Activated CD8-positive, alpha-beta memory T cell treated with anti-CD3 and anti-CD28 coated beads for 4 hours (primary cell): ENCODE measurements at places on chromosomes 1 and 21.

- no peak for DNase-seq
These were observed 174.7 kb upstream of the C1orf105 start for GRCh38 chr1:172245788-172246187.

DNA sequence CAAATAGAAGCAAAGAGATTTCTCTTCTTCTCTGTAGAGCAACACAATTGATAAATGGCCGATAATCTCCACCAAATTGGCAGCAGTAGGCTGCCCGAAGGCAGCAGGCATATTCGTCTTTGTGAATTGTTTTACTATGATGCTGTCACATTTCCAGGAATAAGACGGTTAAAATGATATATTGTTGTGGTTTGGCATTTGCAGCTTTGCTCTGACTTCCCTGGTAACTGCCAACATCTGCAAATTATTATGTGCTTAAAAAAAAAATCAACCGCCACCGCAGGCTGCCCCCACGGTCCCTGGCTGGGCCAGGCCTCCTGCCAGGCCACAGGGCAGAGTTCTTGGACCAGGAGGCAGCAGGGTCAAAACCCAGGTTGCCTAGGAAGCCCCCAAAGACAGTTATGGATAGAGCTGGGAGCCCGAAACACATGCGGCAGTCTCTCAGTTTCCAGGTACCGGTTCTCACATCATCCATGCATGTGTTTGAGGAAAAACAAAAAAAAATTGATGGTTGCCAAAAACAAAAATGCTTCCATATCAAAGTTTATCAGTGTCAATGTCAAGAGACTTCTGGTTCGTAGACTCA is 179.3 kb downstream of the ETS2 start:
- no peak for DNase-seq

- no peak for DNase-seq
These were observed 133.8 kb upstream of the EDN2 start for GRCh38 chr1:41618066-41618825.

DNA sequence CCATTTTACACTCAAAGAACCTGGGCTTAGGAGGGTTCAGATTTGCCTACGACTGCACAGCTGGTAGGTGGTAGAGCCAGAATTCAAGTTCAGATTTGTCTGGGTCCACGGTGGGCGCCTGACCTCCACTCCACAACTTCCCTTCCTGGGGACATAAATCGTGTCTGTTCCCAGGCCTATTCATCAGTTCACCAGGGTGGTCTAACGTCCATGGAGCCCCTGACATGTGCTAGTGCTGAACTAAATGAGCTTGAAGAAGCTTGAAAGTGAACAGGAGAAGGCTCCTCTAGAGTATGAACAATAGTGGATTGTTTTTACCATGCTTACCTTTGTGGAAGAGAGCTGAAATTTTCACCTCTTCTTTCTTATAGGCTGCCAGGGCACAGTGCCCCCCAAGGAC is 32.5 kb upstream of the KIF1B start:
- no peak for DNase-seq

GRCh38 chr1:96465441-96465840 is 256.1 kb upstream of the PTBP2 start:
- DNase-seq, result no peak

GRCh38 chr1:113946678-113947387 is 17.7 kb downstream of the HIPK1 start:
- DNase-seq, result no peak

- no peak for DNase-seq
These were observed 613.3 kb downstream of the PLPP3 start for GRCh38 chr1:55965981-55966461.

- no peak for DNase-seq
These were observed 199.9 kb downstream of the TNR start for GRCh38 chr1:175543447-175543846.

- DNase-seq, result no peak
These were observed 11.4 kb downstream of the SOX13 start for GRCh38 chr1:204084247-204084772.

- no peak for DNase-seq
These were observed 397.7 kb upstream of the POU3F1 start for GRCh38 chr1:38444311-38444710.

- DNase-seq, result no peak
These were observed 69.2 kb downstream of the SH3GLB1 start for GRCh38 chr1:86773341-86774288.

- DNase-seq, result no peak
These were observed 121.7 kb downstream of the KCNN3 start for GRCh38 chr1:154748405-154748775.

DNA sequence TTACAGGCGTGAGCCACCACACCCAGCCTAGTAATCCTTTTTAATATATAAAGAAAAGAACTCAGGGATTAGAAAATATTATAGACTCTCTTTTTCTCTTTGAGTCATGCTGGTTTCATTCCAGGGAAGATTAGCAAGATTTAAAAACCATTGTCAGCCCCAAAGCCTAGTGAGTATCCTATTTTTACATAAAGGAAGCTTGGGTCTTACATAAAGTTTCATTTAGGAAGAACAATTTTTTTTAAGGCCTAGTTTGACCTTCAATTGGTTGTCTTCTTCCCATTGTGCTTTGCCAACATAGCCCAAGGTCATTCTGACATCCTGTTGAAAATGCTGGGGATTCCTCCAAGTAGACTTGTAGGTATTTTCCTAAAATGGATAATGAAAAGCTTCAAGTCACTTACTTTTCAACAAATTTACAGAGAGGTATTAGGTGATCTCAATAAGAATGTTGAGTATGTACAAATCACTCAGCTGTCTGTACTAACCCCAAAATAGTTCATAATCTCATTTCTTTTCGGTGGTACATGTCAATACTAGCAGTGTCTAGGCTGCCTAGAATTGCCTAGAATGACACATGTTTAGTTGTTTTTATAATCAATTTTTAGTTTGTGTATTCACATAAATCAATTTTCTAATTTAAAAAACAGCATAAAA is 4.3 kb upstream of the KIF14 start:
- DNase-seq, result no peak

GRCh38 chr1:192787914-192788585 is 20.8 kb upstream of the RGS2 start:
- DNase-seq, result no peak

GRCh38 chr1:178910023-178910422 is 39.1 kb upstream of the ANGPTL1 start:
- DNase-seq, result no peak

GRCh38 chr21:40051801-40052200 is 184.6 kb downstream of the PCP4 start:
- no peak for DNase-seq
